ENCODE measurements at places on chromosomes 5 and 9. TPM values are rescaled to one million over a fixed set of nuclear protein-coding genes. Genes with fewer than 3 reads are reported as not detected.

Gene MARCOL
- not detected for total RNA-seq

Gene HNRNPA0
- total RNA-seq = 40.1 TPM

Gene PCDHB5
- total RNA-seq = 16.3 TPM

Gene DMRT3
- total RNA-seq = not detected

Gene CARTPT
- 0.63 TPM for total RNA-seq

Gene KCNV2
- total RNA-seq = not detected

Gene PCDHA9
- 42.6 TPM for total RNA-seq

Gene ADAMTSL1
- total RNA-seq = 44.1 TPM

Gene EIF4E1B
- total RNA-seq = 0.31 TPM

Gene SLC12A7
- 8.1 TPM for total RNA-seq

Gene GALNT12
- 1.9 TPM for total RNA-seq

Gene HRCT1
- 0.63 TPM for total RNA-seq

Gene TMEM252
- total RNA-seq = not detected

Gene TXNDC8
- total RNA-seq = not detected

Gene SPATA31D4
- not detected for total RNA-seq

Gene TMC1
- 0.94 TPM for total RNA-seq

Gene TERT
- total RNA-seq = not detected

Gene CDH12
- 36.6 TPM for total RNA-seq

Gene CSF2
- not detected for total RNA-seq

Gene SLIT3
- total RNA-seq = 4.1 TPM

Gene PCDHA13
- total RNA-seq = 42.3 TPM

Gene ABCA2
- total RNA-seq = 45.4 TPM

Gene SLC35A4
- total RNA-seq = 8.5 TPM

Gene REEP2
- total RNA-seq = 88.3 TPM

Gene PTGR1
- 7.5 TPM for total RNA-seq

Gene TNPO1
- total RNA-seq = 295 TPM

Gene AGTPBP1
- total RNA-seq = 316 TPM

Gene ENHO
- 27.5 TPM for total RNA-seq

All from parietal lobe (tissue), 2 donors.